Activated CD8-positive, alpha-beta T cell treated with anti-CD3 and anti-CD28 coated beads for 36 hours (primary cell): ENCODE measurements at places on chromosomes 3 and 15. TPM values are rescaled to one million over a fixed set of nuclear protein-coding genes. Genes with fewer than 3 reads are reported as not detected.

The PLA2G4F gene
- total RNA-seq: not detected

DNA sequence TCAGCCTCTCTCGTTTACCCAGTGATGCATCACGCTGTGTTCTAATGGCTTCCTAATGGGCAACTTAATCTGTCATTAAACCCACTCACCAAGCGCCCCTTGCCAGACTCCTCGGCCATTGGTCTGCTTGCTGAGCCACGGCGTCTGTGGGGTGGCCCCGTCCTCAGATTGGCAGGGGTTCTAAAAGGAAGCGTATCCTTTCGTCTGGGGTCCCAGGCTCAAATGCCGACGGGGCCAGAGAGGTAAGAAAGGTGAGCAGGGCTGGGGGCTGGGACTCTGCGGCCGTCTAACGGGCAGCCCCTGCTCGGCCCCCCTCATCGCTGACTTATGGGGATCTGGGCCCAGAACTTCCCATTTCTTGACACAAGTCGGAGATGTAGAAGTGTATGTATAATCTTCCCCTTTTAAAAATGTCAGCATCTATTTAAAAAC, 315.1 kb upstream of the PROK2 start:
- no peaks in the 10 kb centered on the region for H3K36me3 ChIP-seq
- peaks cover 12% of the 10 kb centered on the region for H3K27me3 ChIP-seq
- H3K27ac ChIP-seq: peak overlapping the region; percentile 89
- H3K4me3 ChIP-seq: peak overlapping the region; percentile 73

The LIPH gene
- not detected for total RNA-seq

- no peaks in the 10 kb centered on the region for H3K36me3 ChIP-seq
- H3K4me3 ChIP-seq: no peak overlapping the region
- H3K27me3 ChIP-seq: no peaks in the 10 kb centered on the region
These were observed 60.6 kb downstream of the THRB start for GRCh38 chr3:24433838-24434591.

- H3K4me1 ChIP-seq: peaks cover 5% of the 10 kb centered on the region
- H3K27me3 ChIP-seq: no peaks in the 10 kb centered on the region
- H3K27ac ChIP-seq: no peak overlapping the region
- peaks cover 1% of the 10 kb centered on the region for H3K36me3 ChIP-seq
These were observed 12.4 kb downstream of the AMIGO3 start for GRCh38 chr3:49707113-49707480.

DNA sequence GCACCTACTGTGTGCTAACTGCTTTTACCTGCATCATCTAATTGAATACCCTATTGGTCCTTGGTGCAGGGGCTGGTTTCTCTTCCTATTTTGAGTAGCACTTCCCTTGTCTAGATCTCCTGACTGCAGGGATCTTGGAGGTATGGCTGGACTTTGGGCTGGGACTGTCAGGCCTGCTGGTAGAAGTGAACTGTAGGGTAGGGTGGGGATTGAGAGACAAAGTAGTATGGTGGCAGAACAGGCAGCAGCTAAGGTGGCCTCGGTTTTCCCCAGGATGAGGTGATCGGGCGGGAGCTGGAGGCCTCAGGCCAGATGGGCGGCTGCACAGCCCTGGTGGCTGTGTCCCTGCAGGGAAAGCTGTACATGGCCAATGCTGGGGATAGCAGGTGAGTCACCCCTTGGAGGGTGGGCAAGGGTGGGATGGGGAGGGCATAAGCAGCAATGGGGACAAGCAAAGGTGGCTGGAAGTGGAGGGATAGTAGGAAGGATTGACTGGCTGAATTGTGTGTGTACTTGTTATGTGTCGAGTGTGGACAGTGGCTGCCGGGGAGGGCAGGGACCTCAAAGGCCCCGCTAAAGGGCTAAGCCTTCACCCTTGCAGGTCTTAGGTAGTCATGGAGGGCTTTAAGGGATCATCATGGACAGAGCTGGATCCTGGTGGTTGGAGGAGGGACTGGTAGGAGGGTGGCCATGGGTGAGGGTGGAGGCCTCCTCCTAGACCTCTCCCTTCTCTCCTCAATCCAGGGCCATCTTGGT, 2.0 kb downstream of the PPM1M start:
- no peaks in the 10 kb centered on the region for H3K27me3 ChIP-seq
- peak overlapping the region; percentile 94 for H3K27ac ChIP-seq
- H3K4me1 ChIP-seq: peaks cover 72% of the 10 kb centered on the region
- no peak for DNase-seq
- H3K36me3 ChIP-seq: peaks cover 78% of the 10 kb centered on the region

DNA sequence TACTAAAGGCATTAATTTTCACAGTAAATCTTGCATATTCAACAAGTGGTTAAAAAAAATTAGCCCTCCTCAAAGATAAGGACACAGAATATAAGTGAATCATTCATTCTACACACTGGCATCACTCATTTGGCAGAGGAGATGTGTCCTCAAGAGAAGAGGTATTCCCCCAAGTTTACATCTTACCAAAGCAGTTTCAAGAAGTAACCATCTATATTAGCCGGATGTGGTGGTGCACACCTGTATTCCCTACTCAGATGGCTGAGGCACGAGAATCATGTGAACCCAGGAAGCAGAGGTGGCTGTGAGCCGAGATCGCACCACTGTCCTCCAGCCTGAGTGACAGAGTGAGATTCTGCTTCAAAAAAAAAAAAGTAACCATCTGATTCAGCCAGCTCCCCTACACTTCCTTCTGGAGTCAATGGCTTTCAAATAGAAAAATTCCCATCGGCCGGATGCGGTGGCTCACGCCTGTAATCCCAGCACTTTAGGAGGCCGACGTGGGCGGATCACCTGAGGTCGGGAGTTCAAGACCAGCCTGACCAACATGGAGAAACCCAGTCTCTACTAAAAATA, 15.4 kb downstream of the RAF1 start:
- H3K27me3 ChIP-seq: no peaks in the 10 kb centered on the region
- peaks cover 60% of the 10 kb centered on the region for H3K4me1 ChIP-seq
- H3K4me3 ChIP-seq: no peak overlapping the region
- no peak for DNase-seq

The ELP6 gene
- 41.4 TPM for total RNA-seq

- peaks cover 18% of the 10 kb centered on the region for H3K27me3 ChIP-seq
- H3K4me3 ChIP-seq: no peak overlapping the region
- peak overlapping the region; percentile 80 for H3K27ac ChIP-seq
- peaks cover 19% of the 10 kb centered on the region for H3K4me1 ChIP-seq
- no peak for DNase-seq
These were observed 28.4 kb downstream of the PCSK6 start for GRCh38 chr15:101461097-101461496.

The MYO1E gene
- 22.7 TPM for total RNA-seq

The GOLGA8S gene
- total RNA-seq: 0.13 TPM
